ENCODE measurements at places on chromosomes 7 and 10.

- no peak for DNase-seq
Measured at GRCh38 chr7:148058092-148058491, 532.5 kb upstream of the C7orf33 start.

GRCh38 chr10:131847241-131847783 lies 53.5 kb upstream of the PPP2R2D start:
- no peak for DNase-seq

DNA sequence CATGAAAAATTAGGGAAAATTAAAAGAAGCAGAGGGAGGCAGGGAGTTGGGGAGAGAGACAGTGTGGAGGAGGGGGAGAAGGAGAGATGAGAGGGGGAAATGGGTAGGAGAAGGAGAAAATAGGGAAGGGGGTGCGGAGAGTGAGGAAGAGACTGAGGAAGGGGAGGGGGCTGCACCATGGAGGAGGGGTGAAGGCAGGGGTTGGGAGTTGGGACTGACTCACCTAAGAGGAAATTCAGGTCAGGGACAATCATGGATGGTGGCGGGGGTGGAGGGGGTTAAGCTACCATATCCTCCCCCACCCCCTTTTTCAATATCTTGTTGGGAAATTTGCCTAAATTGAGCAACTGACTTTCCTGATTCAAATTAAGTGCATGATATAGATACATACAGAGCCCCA lies 8.0 kb downstream of the GRK5 start:
- no peak for DNase-seq

DNA sequence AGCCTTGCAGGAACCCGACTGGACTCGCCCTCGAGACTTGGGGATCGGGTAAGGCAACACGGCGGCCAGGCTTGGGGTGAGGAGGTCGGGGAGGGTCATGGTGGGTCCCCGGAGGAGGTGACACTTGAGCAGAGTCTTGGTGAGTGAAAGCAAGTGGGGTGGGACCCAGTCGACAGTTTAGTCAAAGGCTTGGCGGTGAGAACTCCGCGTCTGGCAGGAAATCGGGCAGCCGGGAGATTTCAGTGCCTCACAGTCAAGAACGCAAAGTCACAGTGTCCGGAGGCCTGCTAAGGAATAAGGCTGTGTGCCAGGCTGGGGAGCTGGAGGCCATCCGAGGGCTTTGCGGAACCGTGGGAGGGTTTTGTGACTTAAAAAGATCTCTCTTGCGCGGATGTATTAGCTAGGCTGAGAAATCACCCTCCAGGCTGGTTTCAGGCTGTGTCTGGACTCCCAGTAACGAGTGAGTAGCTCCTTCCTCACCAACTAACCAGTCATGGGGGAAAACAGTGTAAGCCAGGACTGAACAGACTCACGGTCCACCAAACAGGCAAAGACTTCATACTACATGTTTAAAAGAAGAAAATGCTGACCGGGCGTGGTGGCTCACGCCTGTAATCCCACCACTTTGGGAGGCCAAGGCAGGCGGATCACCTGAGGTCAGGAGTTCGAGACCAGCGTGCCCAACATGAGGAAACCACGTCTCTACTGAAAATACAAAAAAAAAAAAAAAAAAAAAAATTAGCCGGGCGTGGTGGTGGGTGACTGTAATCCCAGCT lies 613 bp downstream of the AP5Z1 start:
- DNase-seq: peak; percentile 60
